ENCODE measurements at places on chromosomes 3 and 15. TPM values are rescaled to one million over a fixed set of nuclear protein-coding genes. Genes with fewer than 3 reads are reported as not detected.

- no peak overlapping the region for H3K27ac ChIP-seq
- no peaks in the 10 kb centered on the region for H3K4me1 ChIP-seq
- H3K36me3 ChIP-seq = no peaks in the 10 kb centered on the region
- no peak overlapping the region for H3K4me3 ChIP-seq
These were observed 360.9 kb downstream of the ZNF385D start for GRCh38 chr3:21390136-21390535.

DNA sequence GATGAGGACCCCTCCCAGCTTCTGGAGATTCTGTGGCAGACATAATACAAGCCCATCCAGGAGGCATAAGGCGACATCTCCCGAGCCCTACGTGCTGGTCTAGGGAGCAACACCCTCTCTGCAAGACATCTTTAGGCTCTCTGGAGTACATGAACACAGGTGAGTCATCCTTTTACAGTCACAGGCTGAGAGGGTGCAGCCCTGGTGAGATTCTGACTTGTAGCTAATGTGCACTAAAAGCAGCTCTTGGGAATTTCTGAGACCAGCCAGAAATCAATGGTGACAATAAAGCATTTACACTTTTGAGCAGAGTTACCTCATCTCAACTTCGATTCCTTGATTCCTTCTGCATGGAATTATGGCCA lies 131.1 kb downstream of the XXYLT1 start:
- no peak overlapping the region for H3K4me3 ChIP-seq
- H3K27ac ChIP-seq = no peak overlapping the region
- H3K4me1 ChIP-seq = no peaks in the 10 kb centered on the region
- H3K27me3 ChIP-seq = no peaks in the 10 kb centered on the region

DNA sequence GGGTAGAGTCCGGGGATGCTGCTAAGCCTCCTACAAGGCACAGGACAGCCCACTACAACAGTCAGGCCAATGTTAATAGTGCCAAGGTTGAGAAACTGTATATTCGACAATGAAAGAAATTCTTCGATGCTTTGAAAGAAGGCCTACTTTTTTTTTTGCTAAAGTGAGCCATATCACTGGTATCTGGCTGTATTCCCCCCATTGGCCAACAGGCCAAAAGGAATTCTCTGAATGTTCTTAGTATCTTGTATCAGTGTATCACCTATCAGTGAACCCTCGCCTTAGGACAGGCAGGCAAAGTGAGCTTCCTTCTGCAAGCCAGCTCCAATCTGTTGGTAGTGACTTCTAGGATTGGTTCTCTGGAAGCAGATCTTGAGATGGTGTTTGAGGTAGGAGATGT lies 74.2 kb downstream of the SNTN start:
- H3K27me3 ChIP-seq = no peaks in the 10 kb centered on the region
- no peak overlapping the region for H3K27ac ChIP-seq
- no peak overlapping the region for H3K4me3 ChIP-seq
- no peak for DNase-seq
- H3K36me3 ChIP-seq = no peaks in the 10 kb centered on the region
- H3K4me1 ChIP-seq = no peaks in the 10 kb centered on the region

DNA sequence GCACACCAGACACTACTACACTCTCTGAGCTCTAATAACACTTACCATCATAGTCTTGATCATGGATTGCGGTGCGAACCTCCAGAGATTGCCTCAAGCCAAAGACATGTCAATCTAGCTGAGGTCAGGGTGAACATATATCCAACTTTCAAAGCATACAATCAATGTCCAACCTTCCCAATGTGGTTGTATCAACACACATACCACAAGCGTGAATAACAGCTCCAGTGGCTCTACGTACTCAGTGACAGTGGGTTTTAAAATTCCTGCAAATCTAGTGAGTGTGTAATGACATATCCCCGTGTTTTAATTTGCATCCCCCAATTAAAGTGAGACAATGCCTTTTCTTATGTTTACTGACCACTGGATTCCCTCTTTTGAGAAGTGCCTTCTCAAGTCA lies 29.6 kb downstream of the SFMBT1 start:
- H3K4me3 ChIP-seq = no peak overlapping the region
- H3K4me1 ChIP-seq = no peaks in the 10 kb centered on the region
- no peaks in the 10 kb centered on the region for H3K36me3 ChIP-seq
- no peak overlapping the region for H3K27ac ChIP-seq
- no peaks in the 10 kb centered on the region for H3K27me3 ChIP-seq

DNA sequence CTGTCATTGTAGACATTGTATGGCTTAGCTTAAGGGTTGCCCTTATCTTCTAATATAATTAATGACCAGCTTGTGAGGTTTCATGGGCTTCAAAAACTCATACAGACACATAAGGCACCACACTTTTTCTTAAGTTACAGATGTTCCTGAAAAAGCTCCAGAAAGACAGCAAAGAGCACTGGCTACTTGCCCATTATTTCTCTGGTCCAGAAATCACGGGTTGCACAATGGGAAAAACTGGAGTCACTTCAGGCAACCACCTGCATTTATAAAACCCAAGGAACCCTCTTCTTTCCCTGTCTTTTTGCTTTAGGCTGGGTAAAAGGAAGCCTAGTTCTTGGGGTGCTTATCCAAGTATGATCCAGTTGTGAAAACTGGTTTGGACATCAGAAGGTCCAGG lies 2.3 kb upstream of the COL6A6 start:
- DNase-seq = no peak
- H3K27me3 ChIP-seq = no peaks in the 10 kb centered on the region
- no peaks in the 10 kb centered on the region for H3K4me1 ChIP-seq
- no peak overlapping the region for H3K27ac ChIP-seq
- H3K36me3 ChIP-seq = no peaks in the 10 kb centered on the region
- no peak overlapping the region for H3K4me3 ChIP-seq

Gene LPP
- total RNA-seq = 170 TPM

Gene PIERCE2
- total RNA-seq = not detected

Gene NRROS
- total RNA-seq = 2.1 TPM

Gene PP2D1
- not detected for total RNA-seq

Gene CXCR6
- 1.7 TPM for total RNA-seq

Data from Peyer's patch (tissue), 4 donors.